ENCODE measurements at places on chromosomes 6 and 20.

- no peak for DNase-seq
Measured at GRCh38 chr20:31979713-31980426, 11.9 kb downstream of the XKR7 start.

- peak; percentile 64 for DNase-seq
Measured at GRCh38 chr6:34132486-34133185, 13.3 kb downstream of the GRM4 start.

DNA sequence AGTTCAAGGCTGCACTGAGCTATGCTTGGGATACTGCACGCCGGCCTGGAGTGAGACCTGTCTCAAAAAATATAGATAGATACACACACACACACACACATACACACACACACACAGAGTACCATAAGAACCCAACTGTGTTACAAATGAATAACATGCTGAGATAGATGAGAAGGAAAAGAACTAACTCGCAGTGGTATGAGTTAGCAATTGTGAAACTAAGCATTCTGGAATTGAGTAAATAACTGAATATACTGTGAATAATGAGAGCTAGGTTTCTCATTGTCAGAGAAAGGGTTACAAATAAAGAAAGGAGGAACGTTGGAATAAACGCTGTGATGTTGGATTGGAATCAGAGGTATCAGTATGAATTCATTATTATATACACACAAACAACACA is 14.6 kb upstream of the FAXC start:
- DNase-seq = no peak

- DNase-seq = no peak
Measured at GRCh38 chr6:149473080-149474052, 11.4 kb downstream of the ZC3H12D start.

- no peak for DNase-seq
Measured at GRCh38 chr6:73823046-73823735, 127.2 kb downstream of the CD109 start.

GRCh38 chr6:160217073-160217472 is 41.5 kb downstream of the SLC22A2 start:
- no peak for DNase-seq

- DNase-seq = peak; percentile 76
Measured at GRCh38 chr6:158358450-158359077, 46.3 kb downstream of the TULP4 start.
